Hepatocyte (in vitro differentiated cells): ENCODE measurements at places on chromosomes 7 and 10. TPM values are rescaled to one million over a fixed set of nuclear protein-coding genes. Genes with fewer than 3 reads are reported as not detected.
A peak's percentile ranks its signal among the peaks of the same experiment; 100 is the strongest.

- H3K36me3 ChIP-seq, result no peaks in the 10 kb centered on the region
- no peak for DNase-seq
- H3K27me3 ChIP-seq, result no peaks in the 10 kb centered on the region
- H3K27ac ChIP-seq, result no peak overlapping the region
Observed at GRCh38 chr7:116167177-116167576, 43.2 kb upstream of the TES start.

- no peak overlapping the region for H3K4me3 ChIP-seq
- H3K27me3 ChIP-seq, result peaks cover 95% of the 10 kb centered on the region
- no peaks in the 10 kb centered on the region for H3K36me3 ChIP-seq
- H3K4me1 ChIP-seq, result peaks cover 48% of the 10 kb centered on the region
Observed at GRCh38 chr10:117135026-117135372, 3.1 kb downstream of the VAX1 start.

Gene ADAM22
- 9.8 and 10.3 TPM in 2 replicates for total RNA-seq

GRCh38 chr7:137454246-137454724 is 110.8 kb upstream of the PTN start:
- H3K4me1 ChIP-seq, result no peaks in the 10 kb centered on the region
- no peaks in the 10 kb centered on the region for H3K27me3 ChIP-seq
- peak; percentile 63 for DNase-seq
- no peaks in the 10 kb centered on the region for H3K36me3 ChIP-seq
- H3K4me3 ChIP-seq, result no peak overlapping the region

Gene CTAGE4
- total RNA-seq, result 5.5 and 5.8 TPM in 2 replicates

DNA sequence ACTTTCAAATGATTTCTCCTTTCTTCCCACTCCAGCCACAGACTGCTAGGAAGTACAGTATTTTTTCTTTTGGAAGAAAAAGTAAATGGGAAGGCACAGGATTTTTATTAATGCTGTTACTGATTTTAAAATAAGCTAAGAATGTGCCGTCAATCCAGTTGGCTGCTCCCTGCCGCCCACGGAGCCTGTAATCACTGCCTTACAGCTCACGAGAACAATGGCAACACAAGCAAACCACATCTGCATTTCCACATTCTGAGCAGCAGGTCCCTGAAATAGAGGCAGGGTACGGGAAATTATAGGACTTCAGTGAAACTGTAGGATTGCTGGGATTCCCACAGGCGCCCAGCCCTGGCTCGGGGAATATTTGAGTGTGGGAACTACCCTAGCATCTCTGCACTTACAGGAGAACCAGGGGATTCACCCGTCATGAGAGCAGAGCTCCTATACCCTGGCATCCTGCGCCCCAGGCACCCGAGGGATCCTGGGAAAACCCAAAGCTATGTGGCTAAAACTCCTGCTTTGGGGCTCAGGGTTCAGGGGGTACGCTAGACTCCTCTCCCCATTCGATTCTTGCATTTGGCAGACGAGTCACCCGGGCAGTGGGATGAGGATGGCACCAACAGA is 72.9 kb upstream of the TNS3 start:
- DNase-seq, result no peak
- no peak overlapping the region for H3K27ac ChIP-seq
- no peaks in the 10 kb centered on the region for H3K27me3 ChIP-seq
- H3K4me3 ChIP-seq, result no peak overlapping the region
- H3K36me3 ChIP-seq, result no peaks in the 10 kb centered on the region
- H3K4me1 ChIP-seq, result peaks cover 7% of the 10 kb centered on the region

DNA sequence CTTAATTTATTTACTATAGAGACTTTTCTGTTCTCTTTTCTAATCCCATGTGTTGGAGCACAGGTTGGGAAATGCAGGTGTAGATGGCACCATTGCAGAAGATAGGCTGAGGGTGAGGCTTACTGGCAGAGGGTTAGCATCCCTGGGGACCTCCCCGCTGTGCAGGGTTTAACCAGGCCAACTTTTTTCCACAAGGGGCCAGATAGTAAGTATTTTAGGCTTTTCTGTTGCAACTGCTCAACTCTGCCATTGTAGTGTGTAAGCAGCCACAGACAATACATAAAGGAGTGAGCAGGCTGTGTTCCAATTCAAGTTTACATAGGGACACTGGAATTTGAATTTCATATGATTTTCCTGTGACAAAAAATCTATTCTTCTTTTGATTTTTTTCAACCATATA is 34.6 kb upstream of the AOAH start:
- H3K4me3 ChIP-seq, result no peak overlapping the region
- no peak for DNase-seq
- no peaks in the 10 kb centered on the region for H3K36me3 ChIP-seq
- H3K4me1 ChIP-seq, result peaks cover 4% of the 10 kb centered on the region
- H3K27me3 ChIP-seq, result no peaks in the 10 kb centered on the region

DNA sequence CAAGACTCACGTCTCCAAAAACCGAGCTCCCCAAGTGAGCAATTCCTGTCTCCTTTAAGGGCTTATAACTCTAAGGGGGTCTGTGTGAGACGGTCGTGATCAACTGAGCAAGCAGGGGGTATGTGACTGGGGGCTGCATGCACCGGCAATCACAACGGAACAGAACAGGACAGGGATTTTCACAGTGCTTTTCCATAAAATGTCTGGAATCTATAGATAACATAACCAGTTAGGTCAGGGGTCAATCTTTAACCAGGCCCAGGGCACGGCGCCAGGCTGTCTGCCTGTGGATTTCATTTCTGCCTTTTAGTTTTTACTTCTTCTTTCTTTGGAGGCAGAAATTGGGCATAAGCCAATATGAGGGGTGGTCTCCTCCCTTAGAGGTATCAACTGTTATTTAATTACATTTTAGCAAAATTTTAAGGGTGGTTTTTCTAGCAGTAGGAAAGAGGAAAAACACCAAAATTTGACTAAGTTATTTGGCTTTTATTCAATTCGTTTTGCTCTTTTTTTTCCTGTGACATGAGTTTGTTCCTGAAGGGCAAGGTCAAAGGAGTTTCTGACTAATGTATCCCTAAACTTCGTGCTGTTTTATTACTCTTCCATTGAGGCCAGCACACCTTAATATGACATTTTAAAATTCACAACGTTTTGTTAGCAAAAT is 121.4 kb upstream of the SEC61G start:
- peaks cover 18% of the 10 kb centered on the region for H3K4me1 ChIP-seq
- no peak for DNase-seq
- H3K27ac ChIP-seq, result peak overlapping the region; percentile 79
- no peaks in the 10 kb centered on the region for H3K27me3 ChIP-seq

- DNase-seq, result no peak
- no peak overlapping the region for H3K4me3 ChIP-seq
- peak overlapping the region; percentile 41 for H3K27ac ChIP-seq
- peaks cover 38% of the 10 kb centered on the region for H3K4me1 ChIP-seq
Observed at GRCh38 chr7:1046722-1047679, 2.7 kb downstream of the GPR146 start.

Gene CLDN3
- 53.7 and 60.7 TPM in 2 replicates for total RNA-seq

Gene TMEM225B
- total RNA-seq, result 0.20 and 0.24 TPM in 2 replicates

Gene TAS2R41
- total RNA-seq, result not detected in 2 replicates

GRCh38 chr7:84060760-84061261 is 133.8 kb downstream of the SEMA3A start:
- H3K27ac ChIP-seq, result peak overlapping the region; percentile 52
- peaks cover 14% of the 10 kb centered on the region for H3K4me1 ChIP-seq
- H3K4me3 ChIP-seq, result no peak overlapping the region
- no peak for DNase-seq
- no peaks in the 10 kb centered on the region for H3K27me3 ChIP-seq

GRCh38 chr10:29608476-29609301 is 26.1 kb downstream of the SVIL start:
- H3K36me3 ChIP-seq, result no peaks in the 10 kb centered on the region
- no peak overlapping the region for H3K4me3 ChIP-seq
- no peaks in the 10 kb centered on the region for H3K27me3 ChIP-seq

DNA sequence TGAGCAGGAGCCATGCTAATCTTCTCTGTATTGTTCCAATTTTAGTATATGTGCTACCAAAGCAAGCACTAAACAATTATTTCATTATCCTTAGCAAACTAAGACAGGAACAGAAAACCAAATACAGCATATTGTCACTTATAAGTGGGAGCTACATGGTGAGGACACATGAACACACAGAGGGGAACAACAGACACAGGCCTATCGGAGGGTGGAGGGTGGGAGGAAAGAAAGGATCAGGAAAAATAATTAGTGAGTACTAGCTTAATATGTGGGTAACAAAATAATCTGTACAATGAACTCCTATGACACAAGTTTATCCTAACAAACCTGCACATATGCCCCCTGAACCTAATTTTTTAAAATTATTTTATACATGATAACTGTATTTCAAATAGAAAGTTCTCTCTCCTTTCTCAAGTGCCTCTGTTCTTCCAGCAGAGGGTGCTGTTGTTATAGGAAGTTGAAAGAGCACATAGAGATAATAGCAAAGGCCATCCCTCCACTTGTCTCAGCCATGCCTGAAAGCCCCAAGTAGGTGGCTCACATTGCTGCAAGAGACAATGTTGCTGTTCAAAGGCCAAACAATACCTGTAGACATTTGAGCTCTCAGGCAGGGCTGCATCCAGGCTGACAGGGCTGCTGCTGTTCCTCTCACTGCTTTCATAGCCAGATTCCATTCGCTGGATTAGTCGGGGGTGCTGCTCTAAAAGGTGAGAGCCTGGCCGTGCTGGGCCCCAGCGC is 33.4 kb upstream of the PPP3CB start:
- no peak overlapping the region for H3K4me3 ChIP-seq
- peak; percentile 90 for DNase-seq
- no peaks in the 10 kb centered on the region for H3K27me3 ChIP-seq
- no peaks in the 10 kb centered on the region for H3K36me3 ChIP-seq
- no peak overlapping the region for H3K27ac ChIP-seq
